ENCODE measurements at places on chromosomes 11 and 22. TPM values are rescaled to one million over a fixed set of nuclear protein-coding genes. Genes with fewer than 3 reads are reported as not detected.

SOX10 gene
- total RNA-seq, result 0.10 TPM

LRRC55 gene
- total RNA-seq, result not detected

RAPSN gene
- total RNA-seq, result 0.86 TPM

TEX12 gene
- total RNA-seq, result not detected

SCUBE2 gene
- 1.6 TPM for total RNA-seq

CD3D gene
- 0.61 TPM for total RNA-seq

GRCh38 chr11:19382131-19382611 lies 141.4 kb upstream of the E2F8 start:
- DNase-seq, result no peak
- H3K4me3 ChIP-seq, result no peak overlapping the region
- H3K27ac ChIP-seq, result no peak overlapping the region
- H3K36me3 ChIP-seq, result no peaks in the 10 kb centered on the region

- no peak overlapping the region for H3K4me3 ChIP-seq
- no peak overlapping the region for H3K27ac ChIP-seq
- DNase-seq, result no peak
These were observed 3.5 kb upstream of the OR56A3 start for GRCh38 chr11:5938603-5938965.

GRCh38 chr11:101509922-101510321 lies 73.9 kb downstream of the TRPC6 start:
- H3K27me3 ChIP-seq, result no peaks in the 10 kb centered on the region
- H3K36me3 ChIP-seq, result no peaks in the 10 kb centered on the region
- no peak overlapping the region for H3K4me3 ChIP-seq
- H3K27ac ChIP-seq, result no peak overlapping the region

GRCh38 chr22:28942801-28943500 lies 59.6 kb downstream of the ZNRF3 start:
- H3K27ac ChIP-seq, result no peak overlapping the region
- no peak for DNase-seq
- no peaks in the 10 kb centered on the region for H3K36me3 ChIP-seq
- H3K4me1 ChIP-seq, result no peaks in the 10 kb centered on the region

DNA sequence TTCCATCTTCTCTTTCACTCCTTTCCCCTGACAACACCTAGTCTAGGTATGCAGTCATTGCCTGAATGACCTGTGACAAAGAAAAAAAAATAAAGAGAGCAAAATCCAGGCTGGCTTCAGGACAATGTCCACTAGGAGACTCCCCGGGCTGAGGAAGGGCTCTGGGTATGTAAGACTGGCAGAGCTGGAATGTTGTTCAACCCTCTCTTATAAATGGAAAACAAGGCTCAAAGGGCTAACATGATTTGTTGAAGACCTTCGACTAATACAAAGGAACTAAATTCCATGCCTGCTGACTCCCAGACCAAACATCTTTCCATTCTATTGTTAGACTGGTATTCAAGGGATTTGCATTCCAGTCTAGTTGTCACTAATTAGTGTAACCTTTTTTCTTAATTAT lies 122.2 kb downstream of the ARL14EP start:
- H3K27ac ChIP-seq, result no peak overlapping the region
- no peak overlapping the region for H3K4me3 ChIP-seq
- no peaks in the 10 kb centered on the region for H3K36me3 ChIP-seq
- H3K4me1 ChIP-seq, result no peaks in the 10 kb centered on the region
- DNase-seq, result no peak
- no peaks in the 10 kb centered on the region for H3K27me3 ChIP-seq

- no peak overlapping the region for H3K4me3 ChIP-seq
- no peaks in the 10 kb centered on the region for H3K27me3 ChIP-seq
These were observed 7.2 kb downstream of the DDX10 start for GRCh38 chr11:108672113-108672512.

- H3K4me1 ChIP-seq, result no peaks in the 10 kb centered on the region
- DNase-seq, result peak; percentile 85
- no peaks in the 10 kb centered on the region for H3K36me3 ChIP-seq
- H3K27me3 ChIP-seq, result no peaks in the 10 kb centered on the region
- peak overlapping the region; percentile 48 for H3K27ac ChIP-seq
These were observed 160.2 kb downstream of the KIRREL3 start for GRCh38 chr11:126840201-126840886.

GRCh38 chr11:75503531-75504099 lies 22.1 kb downstream of the GDPD5 start:
- H3K27ac ChIP-seq, result no peak overlapping the region
- H3K27me3 ChIP-seq, result no peaks in the 10 kb centered on the region
- no peaks in the 10 kb centered on the region for H3K36me3 ChIP-seq
- H3K4me3 ChIP-seq, result no peak overlapping the region
- peaks cover 13% of the 10 kb centered on the region for H3K4me1 ChIP-seq

GRCh38 chr22:38298312-38299005 lies 18.8 kb downstream of the CSNK1E start:
- peaks cover 68% of the 10 kb centered on the region for H3K36me3 ChIP-seq
- peak; percentile 100 for DNase-seq
- peak overlapping the region; percentile 97 for H3K27ac ChIP-seq
- H3K4me1 ChIP-seq, result peaks cover 21% of the 10 kb centered on the region

DNA sequence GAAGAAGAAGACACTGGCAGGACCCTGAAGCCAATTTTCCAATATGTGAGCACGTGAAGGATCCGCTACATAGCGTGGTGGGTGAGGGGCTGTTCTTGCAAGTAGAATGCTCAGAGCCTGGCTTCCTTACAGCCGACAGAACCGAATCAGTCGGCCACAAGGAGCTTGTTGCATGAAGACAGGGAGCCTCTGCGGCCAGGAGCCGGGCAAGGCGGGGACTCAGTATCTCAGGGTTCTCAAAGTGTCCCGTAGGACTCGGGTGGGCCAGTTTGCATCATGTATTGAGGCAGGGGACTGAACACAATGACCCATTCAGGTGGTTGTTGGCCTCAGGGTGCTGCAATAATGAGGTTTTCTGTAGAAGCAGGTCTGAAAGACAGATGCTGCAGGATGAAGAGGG lies 289.5 kb downstream of the NTM start:
- H3K27ac ChIP-seq, result no peak overlapping the region
- H3K36me3 ChIP-seq, result no peaks in the 10 kb centered on the region
- DNase-seq, result no peak
- no peaks in the 10 kb centered on the region for H3K27me3 ChIP-seq

GRCh38 chr11:61361237-61361740 lies 393 bp downstream of the CYB561A3 start:
- peaks cover 24% of the 10 kb centered on the region for H3K4me1 ChIP-seq
- peak overlapping the region; percentile 93 for H3K27ac ChIP-seq
- no peak for DNase-seq
- H3K27me3 ChIP-seq, result no peaks in the 10 kb centered on the region
- H3K4me3 ChIP-seq, result peak overlapping the region; percentile 90
- H3K36me3 ChIP-seq, result peaks cover 10% of the 10 kb centered on the region

- no peaks in the 10 kb centered on the region for H3K36me3 ChIP-seq
- peaks cover 6% of the 10 kb centered on the region for H3K27me3 ChIP-seq
- no peak overlapping the region for H3K27ac ChIP-seq
- H3K4me3 ChIP-seq, result no peak overlapping the region
- no peak for DNase-seq
- no peaks in the 10 kb centered on the region for H3K4me1 ChIP-seq
These were observed 53.7 kb upstream of the HMGXB4 start for GRCh38 chr22:35203583-35203982.

GRCh38 chr11:77407613-77408012 lies 66.3 kb downstream of the PAK1 start:
- H3K27ac ChIP-seq, result peak overlapping the region; percentile 42
- no peaks in the 10 kb centered on the region for H3K27me3 ChIP-seq
- H3K36me3 ChIP-seq, result no peaks in the 10 kb centered on the region
- peaks cover 21% of the 10 kb centered on the region for H3K4me1 ChIP-seq
- DNase-seq, result peak; percentile 86
